ENCODE measurements at places on chromosomes 12 and 14. TPM values are rescaled to one million over a fixed set of nuclear protein-coding genes. Genes with fewer than 3 reads are reported as not detected.

HOXC6 gene
- 4.6 TPM for total RNA-seq

TAS2R19 gene
- not detected for total RNA-seq

KRT73 gene
- not detected for total RNA-seq

TROAP gene
- total RNA-seq: 78.1 TPM

CAPZA3 gene
- total RNA-seq: not detected

SERPINA9 gene
- not detected for total RNA-seq
